ENCODE measurements at places on chromosomes 11 and 22.

DNA sequence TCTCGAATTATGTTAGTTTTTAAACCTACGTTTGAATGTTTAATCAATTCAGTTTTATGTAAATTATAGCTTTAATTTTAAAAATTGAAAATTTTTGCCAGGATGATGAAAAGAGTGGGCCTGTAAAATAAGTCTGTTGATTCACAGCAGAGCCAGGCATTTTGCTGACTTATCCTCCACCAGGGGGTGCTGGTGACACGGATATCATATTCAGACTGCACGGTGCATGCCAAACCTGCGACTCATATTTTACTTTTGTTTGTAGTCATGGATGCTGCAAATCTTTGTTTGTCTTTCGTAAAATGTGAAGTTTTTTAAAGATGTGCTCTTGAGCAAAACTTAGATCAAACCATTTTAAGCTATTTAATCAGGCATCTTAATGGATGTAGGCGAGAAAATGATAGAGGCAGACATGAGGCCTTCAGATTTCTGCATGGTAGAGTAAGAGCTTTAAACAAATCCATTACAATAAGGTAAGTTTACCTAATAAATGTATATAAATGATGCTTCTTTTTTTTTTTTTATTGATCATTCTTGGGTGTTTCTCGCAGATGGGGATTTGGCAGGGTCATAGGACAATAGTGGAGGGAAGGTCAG is 3.6 kb upstream of the OR8B3 start:
- peak; percentile 72 for DNase-seq

DNA sequence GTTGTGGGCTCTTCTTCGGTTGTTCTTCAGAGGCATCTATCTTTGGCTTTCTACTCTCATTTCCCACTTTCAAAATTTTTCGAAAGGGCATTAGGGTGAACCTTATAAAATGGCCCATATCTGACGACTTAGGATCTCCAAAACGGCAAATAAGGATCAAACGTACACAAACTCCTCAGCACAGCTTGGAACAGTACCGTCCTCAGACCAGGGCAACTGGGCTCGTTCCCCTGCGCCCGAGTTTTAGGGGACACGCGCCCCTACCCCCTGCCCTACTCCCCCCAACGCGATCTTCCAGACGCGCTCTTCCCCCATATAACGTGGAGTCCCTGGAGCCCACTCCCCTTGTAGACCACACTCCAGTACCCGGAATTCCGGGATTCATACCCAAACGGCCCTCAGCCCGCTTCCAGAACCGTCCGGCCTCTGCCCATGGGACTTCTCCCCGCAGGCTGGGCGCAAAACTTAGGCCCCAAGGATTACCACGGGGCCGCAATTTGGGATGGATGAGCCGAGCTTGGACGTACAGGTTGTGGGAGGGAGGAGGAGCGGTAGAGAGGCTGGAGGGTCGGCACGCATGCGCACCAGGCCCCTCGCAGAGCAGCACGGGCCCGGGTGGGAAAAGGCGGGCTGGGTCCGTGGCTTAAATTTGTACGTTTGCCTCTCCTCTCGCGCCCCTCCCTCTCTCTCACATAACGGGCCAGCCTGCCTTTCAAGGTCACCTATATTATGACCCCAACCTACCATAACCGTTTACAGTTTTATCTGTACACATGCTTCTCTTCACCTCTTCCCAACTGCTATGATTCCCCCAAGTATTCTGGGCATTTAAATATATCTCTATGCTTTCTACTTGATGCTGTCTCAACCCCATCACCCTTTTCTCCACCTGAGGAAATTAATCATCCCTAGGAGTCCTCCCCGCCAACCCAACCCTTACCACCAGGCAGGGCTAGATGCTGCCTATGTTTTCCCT is 3.4 kb downstream of the CCDC89 start:
- DNase-seq, result no peak

DNA sequence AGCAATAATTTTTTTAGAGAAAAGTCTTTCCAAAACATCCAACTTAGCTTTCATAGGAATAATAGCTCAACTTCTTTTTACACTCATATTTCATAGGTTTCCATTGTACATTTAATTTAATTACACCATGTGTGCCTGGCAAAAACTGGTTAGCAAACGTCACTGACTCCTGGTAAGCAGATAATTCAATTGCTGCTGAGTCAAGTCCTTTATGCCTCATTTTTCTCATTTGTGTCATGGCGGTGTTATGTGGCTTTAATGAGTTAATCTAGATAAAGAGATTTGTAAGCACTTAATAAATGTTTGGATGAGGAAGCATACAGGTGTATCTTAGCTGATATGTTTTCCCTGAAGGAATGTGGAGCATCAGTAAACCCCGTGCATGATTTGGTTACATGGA is 41.2 kb upstream of the PAK1 start:
- DNase-seq, result no peak

DNA sequence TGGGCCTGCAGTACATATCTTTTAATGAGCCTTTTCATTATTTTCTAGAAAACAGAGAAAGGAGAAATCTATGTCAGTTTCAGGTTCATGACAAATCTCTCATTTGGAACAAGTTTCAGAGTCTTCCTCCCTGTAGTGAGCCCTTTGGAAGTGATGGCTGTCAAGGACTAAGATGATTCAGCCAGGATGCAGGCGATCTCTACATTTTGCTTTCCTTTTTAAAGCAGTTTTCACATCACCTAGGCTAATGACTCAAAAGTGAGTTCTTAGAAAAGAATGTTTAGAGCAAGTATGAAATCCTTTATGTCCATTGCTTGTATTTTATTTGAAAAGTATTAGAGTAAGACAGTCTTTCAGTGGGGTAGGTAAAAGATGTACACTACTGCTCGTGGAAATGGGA is 130.1 kb downstream of the TRPC6 start:
- DNase-seq, result no peak

GRCh38 chr22:44449683-44450425 is 48.2 kb downstream of the RTL6 start:
- no peak for DNase-seq

GRCh38 chr11:27642954-27643353 is 57.3 kb downstream of the BDNF start:
- no peak for DNase-seq

Measured in fibroblast of the conjunctiva (primary cell).